ENCODE measurements at places on chromosomes 1 and 21.

DNA sequence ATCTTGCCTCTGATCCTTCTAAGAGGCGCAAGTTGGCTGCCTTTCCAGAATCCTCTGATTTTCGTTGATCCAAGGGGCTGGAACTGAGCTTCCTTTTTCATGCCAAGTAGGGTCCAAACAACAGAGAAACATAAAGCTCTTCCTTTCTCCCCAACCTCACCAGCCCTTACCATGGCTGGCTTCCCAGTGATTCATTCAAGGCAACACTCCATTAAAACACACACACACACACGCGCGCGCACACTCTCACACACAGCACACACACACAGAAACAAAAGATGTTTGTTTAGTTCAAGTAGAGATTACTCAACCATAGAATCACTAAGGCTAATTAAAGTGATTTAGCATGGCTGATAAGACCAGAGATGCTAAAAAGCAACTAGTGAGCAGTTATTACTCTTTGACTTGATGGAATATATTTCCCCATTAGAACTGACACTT lies 13.0 kb upstream of the GUCA2A start:
- DNase-seq = no peak

DNA sequence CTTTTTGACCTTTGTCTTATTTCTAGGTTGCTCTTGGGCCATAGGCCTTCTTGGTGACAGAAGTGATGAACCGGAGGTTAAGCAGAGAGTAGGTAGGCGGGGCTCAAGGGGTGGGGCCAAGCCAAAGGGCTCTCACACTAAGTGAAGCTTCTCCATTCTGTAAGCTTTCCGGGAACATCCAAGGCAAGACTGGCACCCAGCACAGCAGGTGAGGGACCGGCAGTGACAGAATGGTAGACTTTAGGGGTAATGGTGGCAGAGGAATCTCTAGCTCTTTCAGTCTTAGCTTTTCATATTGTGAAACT lies at the start of gene TNFAIP8L2:
Gene TNFAIP8L2 (plus strand): TSS at position 135 of the 305 bp plus-strand sequence. CDS start 2,049 bp downstream, outside the sequence.
- DNase-seq = no peak

- DNase-seq = no peak
These were observed 1.9 kb downstream of the MTFR1L start for GRCh38 chr1:25821630-25822091.

- DNase-seq = no peak
These were observed 173.6 kb upstream of the SGIP1 start for GRCh38 chr1:66360285-66360724.

- no peak for DNase-seq
These were observed 51.0 kb downstream of the RPL5 start for GRCh38 chr1:92882819-92883218.

GRCh38 chr1:42239555-42239954 lies 75.0 kb upstream of the GUCA2A start:
- DNase-seq = no peak

GRCh38 chr21:31446226-31446855 lies 102.3 kb upstream of the TIAM1 start:
- no peak for DNase-seq
